ENCODE measurements at places on chromosomes 4 and X.

- DNase-seq = no peak
Measured at GRCh38 chr4:108384544-108384943, 215.8 kb upstream of the LEF1 start.

DNA sequence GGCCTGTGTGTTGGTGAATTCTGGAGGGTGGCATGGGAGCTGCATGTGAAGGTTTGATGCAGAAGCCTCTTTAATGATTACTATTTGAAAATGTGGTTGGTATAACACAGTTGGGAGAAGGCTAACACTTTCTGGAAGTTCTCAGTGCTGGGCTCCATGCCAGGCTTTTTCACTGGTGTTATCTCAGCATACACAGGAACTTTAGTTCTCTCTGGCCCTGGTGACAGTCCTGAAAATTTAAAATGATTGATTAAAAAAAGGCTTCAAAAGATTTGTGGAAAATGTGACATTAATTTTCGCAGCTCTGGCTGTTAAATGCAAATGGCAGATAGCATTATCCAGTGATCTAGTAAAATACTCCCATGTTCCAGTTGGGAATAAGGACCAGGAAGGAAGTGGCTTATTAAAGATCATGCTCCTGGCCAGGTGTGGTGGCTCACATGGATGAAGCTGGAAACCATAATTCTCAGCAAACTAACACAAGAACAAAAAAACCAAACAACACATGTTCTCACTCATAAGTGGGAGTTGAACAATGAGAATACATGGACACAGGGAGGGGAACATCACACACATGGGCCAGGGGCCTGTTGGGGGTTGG, 36.6 kb downstream of the DIPK2B start:
- DNase-seq = no peak

DNA sequence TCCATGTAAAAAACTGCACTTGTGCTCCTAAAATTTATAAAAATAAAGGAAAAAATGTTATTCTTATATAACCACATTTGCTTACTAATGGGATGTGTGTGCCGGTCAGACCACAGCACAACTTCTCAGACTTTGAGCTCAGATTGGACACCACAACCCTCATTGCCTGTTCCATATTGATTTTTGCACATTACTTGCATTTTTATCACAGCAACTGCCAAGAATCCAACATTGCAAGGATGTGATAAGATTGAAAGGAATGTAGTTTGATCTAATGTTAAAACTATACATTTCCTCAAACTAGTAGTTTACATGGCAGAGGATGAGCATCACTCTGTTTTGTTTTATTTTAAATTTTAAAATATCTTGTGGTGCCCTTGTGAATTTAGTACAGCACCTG, 227.8 kb downstream of the KDR start:
- DNase-seq = no peak

- DNase-seq = no peak
Measured at GRCh38 chrX:150849486-150849885, 49.0 kb downstream of the CD99L2 start.

DNA sequence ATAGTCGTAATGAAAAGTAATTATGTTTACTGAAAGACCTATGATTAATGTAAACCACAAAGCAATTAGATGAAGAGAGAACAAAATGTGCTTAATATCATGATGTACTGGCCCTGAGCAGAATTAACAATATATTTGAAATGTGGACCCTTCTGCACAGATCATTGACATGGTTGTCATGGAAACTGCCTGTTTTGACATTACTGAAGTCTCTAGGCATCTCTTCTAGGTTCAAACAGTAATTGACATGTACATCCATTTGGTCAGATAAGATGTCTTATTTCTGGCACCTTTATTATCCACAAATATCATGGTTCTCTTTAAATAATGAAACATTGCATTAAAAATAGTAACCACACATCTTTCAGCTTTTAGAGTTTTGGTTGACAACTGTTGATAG, 251.7 kb upstream of the GNPDA2 start:
- DNase-seq = no peak

DNA sequence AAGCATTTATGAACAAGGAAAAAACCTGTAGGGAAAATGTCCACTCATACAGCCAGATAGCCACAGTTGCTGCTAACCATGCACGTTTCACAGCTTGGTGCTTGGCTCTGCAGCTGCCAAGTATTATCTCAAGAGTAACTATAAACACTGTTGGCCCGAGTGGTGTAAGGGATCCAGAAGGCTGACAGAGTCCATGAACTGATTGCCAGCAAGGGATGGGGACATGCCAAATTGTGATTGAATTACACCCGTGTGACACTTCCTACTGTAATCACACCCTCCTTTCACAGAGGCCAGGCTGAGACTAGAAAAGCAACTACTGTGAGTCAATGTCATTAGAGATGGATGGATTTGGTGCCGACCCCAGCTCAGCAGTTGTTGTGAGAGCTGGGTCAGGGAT, 223.9 kb upstream of the ANKRD50 start:
- no peak for DNase-seq

DNA sequence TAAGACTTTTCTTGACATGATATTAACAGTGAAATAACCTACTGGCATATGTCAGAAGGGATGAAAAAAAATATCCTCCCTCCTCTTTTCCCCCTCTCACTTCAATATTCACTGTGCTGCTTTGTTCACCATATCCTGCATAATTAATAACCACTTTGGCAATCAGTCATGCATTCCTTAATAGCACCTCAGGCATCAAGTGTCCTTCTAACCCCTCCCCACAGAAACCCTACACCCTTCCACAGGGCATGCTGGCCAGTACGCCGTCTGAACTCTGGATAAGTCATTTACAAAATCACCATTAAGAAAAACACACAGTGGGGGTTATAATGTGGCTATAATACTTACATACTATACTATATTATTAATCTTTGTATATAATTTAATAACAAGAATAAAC, 165.9 kb downstream of the PDGFC start:
- DNase-seq = no peak

- DNase-seq = no peak
Measured at GRCh38 chr4:52645300-52645699, 13.8 kb downstream of the USP46 start.

DNA sequence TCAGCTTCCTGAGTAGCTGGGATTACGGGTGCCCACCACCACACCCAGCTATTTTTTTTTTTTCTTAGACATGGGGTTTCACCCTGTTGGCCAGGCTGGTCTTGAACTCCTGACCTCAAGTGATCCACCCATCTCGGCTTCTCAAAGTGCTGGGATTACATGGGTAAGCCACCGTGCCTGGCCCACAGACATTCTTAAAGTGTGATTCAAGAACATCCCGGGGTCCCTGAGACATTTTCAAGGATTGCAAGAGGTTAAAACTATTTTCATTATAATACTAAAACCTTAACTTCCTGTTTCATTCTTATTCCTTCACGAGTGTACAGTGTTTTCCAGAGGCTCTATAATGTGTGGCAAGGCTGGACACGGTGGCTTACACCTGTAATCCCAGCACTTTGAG, 318.7 kb downstream of the CAMK2D start:
- no peak for DNase-seq

- DNase-seq = no peak
Measured at GRCh38 chr4:55358246-55358645, 12.2 kb downstream of the SRD5A3 start.

DNA sequence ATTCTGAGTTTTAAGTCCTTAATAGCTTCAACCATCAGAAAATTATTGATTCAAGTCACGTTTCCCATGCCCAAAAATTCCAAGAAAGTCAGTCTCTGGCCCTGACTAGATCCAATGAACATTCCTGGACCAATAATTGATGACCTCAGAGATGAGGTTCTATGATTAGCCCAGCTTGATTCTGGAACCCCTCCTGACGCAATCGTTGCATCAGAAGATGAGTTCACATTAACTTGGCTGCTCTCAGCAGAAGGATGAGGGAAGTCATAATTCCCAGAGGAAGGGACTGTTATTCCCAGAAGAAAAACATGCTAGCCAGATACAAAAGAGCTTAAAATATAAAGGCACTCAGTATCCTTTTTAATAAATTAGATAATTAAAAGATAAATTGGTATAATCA, 34.3 kb upstream of the CPEB2 start:
- DNase-seq = no peak

GRCh38 chr4:118950929-118951570, 62.4 kb downstream of the SYNPO2 start:
- DNase-seq = no peak

DNA sequence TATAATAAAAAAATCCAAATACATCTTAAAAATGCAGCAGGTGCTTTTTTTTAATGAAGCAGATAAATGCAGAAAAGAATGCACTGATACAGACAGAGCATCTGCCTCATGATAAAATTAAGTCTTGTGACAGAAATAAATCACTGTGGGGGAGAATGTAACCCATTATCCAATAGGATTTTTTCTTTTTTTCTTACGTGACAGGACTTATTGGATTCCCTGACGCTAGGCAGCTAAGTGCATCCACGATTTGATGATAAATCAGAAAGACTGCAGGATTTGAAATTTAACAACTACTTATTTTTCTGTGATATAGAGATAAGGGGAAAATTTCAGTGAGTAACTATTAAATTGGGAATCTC, 110.6 kb upstream of the PPARGC1A start:
- DNase-seq = no peak

DNA sequence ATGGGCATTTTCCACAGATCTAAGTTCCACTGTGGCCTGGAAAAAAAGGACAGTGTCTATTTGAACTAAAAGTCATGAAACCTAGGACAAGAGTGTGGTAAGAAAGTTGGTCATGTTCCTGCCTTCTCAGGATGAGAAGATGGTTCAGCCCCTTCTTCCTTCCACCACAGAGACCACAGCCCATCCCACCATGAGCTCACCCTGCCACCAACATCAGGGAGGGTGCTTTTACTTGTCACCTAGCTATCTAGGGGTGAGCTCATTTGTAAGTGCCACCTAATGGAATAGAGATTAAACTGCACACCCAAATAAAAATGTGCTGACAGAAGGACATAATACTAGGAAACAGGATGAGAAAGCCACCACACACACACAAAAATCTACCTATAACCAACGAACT, 235.9 kb downstream of the SPIN4 start:
- no peak for DNase-seq

DNA sequence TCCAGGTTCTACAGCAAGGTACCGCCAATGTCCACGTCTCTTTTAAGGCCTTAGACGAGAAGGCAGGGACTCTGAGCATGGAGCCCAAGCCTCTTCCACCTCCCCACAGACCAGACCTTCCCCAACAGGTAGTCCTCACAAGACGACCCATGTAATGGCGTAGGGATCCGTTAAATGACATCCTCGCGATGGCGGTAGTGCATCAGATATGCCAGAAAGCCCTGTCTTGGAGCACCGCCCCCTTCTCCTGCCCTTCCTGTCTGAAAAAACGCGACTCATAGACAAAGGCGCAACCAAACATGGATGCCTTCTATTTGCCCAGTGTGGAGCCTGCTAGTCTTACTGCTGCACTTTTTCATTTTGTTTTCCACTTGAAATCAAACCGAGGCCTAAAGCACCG, 185.4 kb downstream of the OR13H1 start:
- DNase-seq = no peak

GRCh38 chr4:182231496-182231895, 11.7 kb upstream of the TENM3 start:
- DNase-seq = no peak

DNA sequence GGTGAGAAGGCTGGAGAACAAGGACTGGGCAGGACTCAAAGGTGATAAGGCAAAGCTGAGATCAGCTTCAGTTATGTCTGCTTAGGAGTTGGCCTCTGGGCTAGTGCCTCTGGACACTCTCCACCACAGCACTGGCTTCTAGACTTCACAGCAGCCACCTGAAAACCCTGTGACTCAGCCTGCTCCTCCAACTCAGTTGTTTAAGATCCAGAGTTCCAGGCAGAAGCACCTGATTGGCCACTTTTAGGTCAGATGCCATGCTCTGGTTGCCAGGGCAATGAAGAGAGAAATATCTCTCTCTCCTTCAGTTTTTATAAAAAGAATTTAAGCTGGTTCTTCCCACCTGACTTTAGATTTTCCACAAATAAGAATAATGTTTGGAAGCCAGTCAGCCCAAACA, 47.9 kb upstream of the BLTP1 start:
- no peak for DNase-seq

DNA sequence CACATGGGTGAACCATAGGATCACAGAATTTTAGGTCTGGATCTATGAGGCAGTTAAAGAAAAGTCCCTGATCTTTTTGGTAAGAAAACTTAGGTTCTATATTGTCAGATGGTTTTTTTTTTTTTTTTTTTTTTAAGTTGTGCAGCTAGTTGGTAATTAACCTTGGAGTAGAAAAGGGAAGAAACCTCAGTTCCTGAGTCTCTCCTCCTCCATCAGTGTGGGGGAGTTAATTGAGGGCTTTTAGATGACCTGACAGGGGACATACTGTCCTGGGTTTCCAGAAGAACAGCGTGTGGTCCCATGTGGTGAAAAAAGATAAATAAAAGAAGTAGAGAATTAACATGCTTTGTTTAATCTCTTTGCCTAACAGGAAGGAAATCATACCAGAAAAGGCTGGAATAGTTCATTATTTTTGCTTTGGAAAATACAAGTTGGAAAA, 123.7 kb downstream of the ARHGAP10 start:
- DNase-seq = no peak

GRCh38 chrX:130108647-130109428, 1.5 kb downstream of the ELF4 start:
- no peak for DNase-seq

DNA sequence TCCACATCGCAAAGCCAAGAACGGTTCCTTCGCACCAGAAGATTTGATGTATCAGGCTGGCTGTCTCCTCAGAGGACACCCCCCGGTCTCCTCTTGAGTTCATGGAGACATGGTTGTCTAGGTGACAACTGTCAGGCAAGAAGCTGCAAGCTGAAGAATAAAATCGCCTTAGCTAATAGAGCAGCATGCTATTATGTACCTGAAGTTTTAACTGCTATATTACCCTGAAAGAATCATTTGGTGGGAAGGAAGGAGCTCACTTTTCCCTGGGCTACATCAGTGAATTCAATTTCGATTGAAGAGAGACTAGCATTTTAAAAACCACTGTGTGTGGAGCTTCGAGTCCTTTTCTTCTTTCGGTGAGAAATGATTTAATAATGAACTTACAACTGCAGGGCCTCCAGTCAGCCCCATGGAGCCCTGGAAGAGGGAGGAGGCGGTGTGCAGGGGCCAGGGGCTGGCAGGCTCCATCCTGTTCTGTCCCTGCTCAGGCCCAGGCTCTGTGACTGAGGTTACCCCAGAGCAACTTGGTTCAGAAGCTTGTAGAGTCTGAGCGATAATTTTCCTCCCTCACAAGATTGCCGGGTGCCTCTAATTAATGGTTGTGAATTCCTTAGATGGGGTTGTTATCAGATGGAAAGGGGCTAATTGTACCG, 191.3 kb downstream of the MID1IP1 start:
- no peak for DNase-seq

GRCh38 chr4:113773014-113773413, 11.5 kb upstream of the CAMK2D start:
- DNase-seq = no peak

DNA sequence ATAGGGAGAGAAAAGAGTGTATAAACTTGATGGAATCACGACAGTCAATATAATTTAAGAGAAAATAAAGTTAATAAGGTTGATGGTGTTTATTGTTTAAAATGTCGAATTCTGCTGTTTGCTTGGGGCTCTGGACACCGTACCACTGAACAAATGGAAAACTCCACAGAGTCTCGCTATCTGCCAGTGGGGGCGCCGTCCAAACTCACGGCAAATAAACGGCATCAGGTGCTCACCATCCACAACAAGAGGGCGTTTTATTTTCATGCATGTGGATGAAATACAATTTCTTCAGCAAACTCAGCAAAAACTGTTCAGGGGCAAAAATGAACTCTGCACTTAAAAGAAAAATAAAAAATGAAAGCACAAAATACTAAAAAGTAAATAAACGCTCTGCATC, 46.6 kb upstream of the FAM47C start:
- DNase-seq = no peak

GRCh38 chr4:171565130-171565788, 247.9 kb upstream of the GALNTL6 start:
- DNase-seq = no peak

- no peak for DNase-seq
Measured at GRCh38 chr4:71774136-71774535, 9.7 kb downstream of the GC start.
